ENCODE measurements at places on chromosomes 3 and 15. TPM values are rescaled to one million over a fixed set of nuclear protein-coding genes. Genes with fewer than 3 reads are reported as not detected.

GRCh38 chr3:29067007-29067406 lies 213.9 kb upstream of the RBMS3 start:
- DNase-seq: no peak

- no peak for DNase-seq
Measured at GRCh38 chr3:35908366-35909232, 269.3 kb downstream of the ARPP21 start.

- no peak for DNase-seq
Measured at GRCh38 chr3:183182073-183182472, 19.5 kb upstream of the LAMP3 start.

GRCh38 chr3:107657971-107658370 lies 135.2 kb downstream of the BBX start:
- no peak for DNase-seq

DNA sequence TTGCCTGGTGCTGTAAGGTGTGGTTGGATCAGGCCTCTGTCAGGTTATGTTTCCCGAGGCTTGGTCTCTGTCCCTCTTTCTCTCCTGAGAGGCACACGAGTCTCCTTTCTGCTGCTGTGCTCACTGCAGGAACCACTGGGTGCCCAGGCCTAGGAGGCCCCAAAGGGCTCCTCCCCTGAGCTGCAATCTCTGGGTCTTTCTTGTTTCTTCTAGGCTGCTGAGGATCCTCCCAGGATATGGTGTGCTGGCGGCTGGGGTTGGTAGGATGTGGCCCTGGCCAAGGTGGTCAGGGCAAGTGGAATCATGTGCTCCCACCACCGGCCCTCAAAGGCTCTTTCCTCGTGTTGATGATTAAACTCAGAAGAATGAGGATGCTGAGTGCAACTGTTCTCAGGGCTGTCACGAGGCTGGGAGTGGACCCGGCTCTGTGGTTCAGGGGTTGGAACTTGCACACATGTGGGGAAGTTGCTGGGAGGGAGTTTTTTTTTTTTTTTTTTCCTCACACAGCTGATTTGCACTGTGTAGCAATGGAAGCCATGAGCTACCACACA lies 43.6 kb upstream of the CTSH start:
- DNase-seq: peak; percentile 94

- DNase-seq: no peak
Measured at GRCh38 chr15:50830477-50831354, 65.2 kb upstream of the SPPL2A start.

- DNase-seq: no peak
Measured at GRCh38 chr15:101242160-101242998, 9.5 kb downstream of the CHSY1 start.

- no peak for DNase-seq
Measured at GRCh38 chr15:28896951-28897350, 11.2 kb downstream of the APBA2 start.

GRCh38 chr3:166889241-166889640 lies 490.9 kb downstream of the ZBBX start:
- no peak for DNase-seq

DNA sequence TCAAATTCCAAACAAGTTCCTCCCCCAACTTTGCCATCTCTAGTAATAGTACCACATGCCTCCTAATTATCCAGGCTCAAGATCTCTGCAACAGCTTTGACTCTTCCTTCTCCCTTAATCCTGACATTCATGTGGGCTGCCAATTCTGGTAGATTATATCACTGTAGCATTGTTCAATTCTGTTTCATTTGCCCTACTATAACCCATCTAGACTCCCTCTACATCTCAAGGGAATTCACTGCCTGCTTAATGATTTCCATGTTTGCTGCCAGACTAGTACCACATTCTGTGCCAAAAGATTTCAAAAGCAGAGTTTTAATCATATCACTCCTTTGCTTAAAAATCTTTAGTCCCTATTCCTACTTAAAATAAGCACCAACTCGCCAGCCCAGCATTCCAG lies 34.6 kb upstream of the PPIB start:
- no peak for DNase-seq

GRCh38 chr3:54999159-54999558 lies 71.3 kb upstream of the LRTM1 start:
- no peak for DNase-seq

The NR1I2 gene
- total RNA-seq: 0.54 TPM

The CFAP161 gene
- total RNA-seq: not detected

The RBMS3 gene
- total RNA-seq: 61.5 TPM

The NCBP2 gene
- 44.0 TPM for total RNA-seq

All from sigmoid colon (tissue), 7 donors.